Activated naive CD8-positive, alpha-beta T cell treated with anti-CD3 and anti-CD28 coated beads, Interleukin-2, amount 10 ng/mL, durations not matched to agents 7 days and 5 days (primary cell): ENCODE measurements at places on chromosomes 11 and 22. TPM values are rescaled to one million over a fixed set of nuclear protein-coding genes. Genes with fewer than 3 reads are reported as not detected.

MRGPRE gene
- total RNA-seq, result not detected

PIWIL4 gene
- total RNA-seq, result 1.1 TPM

DNA sequence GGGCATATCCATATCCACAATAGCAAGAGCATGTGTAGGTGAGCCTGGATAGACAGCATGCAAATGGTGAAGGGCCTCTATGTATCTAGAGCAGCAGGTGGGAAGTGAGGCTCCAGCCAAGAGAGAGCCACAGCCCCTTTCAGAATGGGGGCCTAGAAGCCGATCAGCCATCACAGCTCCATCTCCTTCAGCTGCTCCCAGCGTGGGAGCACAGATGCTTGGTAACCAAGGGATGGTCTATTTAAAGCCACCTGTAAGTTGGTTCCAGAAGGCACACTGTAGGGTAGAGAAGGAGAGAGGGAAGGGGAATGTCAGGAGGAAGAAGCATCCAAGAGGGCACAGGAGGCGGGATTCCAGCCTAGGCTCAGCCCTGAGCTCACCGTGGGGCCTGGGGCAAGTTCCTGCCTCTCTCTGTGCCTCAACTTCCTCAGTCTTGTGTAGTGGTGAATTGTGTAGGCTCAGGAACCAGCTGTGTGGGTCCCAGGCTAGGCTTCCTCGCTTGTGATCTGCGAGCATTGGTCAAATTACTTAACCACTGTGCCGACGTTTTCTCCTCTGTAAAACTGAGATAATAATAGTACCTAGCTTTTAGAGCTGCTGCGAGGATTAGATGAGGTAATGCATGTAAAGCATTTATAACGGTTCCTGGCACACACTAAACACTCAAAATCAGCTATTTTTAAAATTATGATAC is 122.9 kb upstream of the NAV2 start:
- H3K36me3 ChIP-seq, result no peaks in the 10 kb centered on the region
- H3K4me1 ChIP-seq, result no peaks in the 10 kb centered on the region
- H3K27ac ChIP-seq, result no peak overlapping the region
- no peak overlapping the region for H3K4me3 ChIP-seq
- H3K27me3 ChIP-seq, result no peaks in the 10 kb centered on the region
- no peak for DNase-seq

DNA sequence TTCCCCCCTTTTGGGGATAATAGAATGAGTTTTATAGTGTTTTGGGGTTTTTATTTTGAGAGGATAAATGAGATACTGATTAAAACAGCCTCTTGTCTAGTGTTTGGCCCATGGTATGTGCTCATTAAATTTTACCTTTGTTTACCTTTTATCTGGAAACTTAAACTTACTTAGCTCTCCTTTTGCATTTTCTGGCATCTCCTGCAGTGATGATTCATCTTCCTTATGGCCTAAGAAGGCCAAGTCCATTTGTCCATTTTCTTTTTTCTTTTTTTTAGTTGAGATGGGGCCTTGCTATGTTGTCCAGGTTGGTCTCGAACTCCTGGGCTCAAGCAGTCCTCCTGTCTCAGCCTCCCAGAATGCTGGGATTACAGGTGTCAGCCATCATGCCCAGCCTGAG is 156.3 kb downstream of the COMMD9 start:
- no peak overlapping the region for H3K27ac ChIP-seq
- no peaks in the 10 kb centered on the region for H3K36me3 ChIP-seq
- no peak for DNase-seq
- no peak overlapping the region for H3K4me3 ChIP-seq
- H3K27me3 ChIP-seq, result peaks cover 14% of the 10 kb centered on the region
- no peaks in the 10 kb centered on the region for H3K4me1 ChIP-seq

DNA sequence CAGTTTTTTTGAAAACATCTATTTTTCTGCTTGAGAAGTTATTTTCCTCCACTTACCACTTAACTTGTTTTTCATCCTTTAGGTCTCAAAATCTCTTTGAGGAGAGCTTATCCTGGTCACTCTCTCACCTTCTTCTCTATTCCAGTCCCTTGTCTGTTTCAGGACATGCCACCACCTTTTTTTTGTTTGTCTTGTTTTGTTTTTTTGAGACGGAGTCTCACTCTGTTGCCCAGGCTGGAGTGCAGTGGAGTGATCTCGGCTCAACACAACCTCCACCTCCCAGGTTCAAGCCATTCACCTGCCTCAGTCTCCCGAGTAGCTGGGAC is 4.6 kb upstream of the BCL2L13 start:
- H3K4me3 ChIP-seq, result no peak overlapping the region
- H3K27ac ChIP-seq, result no peak overlapping the region
- peaks cover 12% of the 10 kb centered on the region for H3K4me1 ChIP-seq
- DNase-seq, result no peak
- H3K27me3 ChIP-seq, result no peaks in the 10 kb centered on the region

NXPE4 gene
- not detected for total RNA-seq

- no peak overlapping the region for H3K27ac ChIP-seq
- H3K4me1 ChIP-seq, result no peaks in the 10 kb centered on the region
- no peaks in the 10 kb centered on the region for H3K36me3 ChIP-seq
- H3K27me3 ChIP-seq, result peaks cover 6% of the 10 kb centered on the region
Measured at GRCh38 chr11:11290354-11290753, 62.7 kb downstream of the CSNK2A3 start.

CXCR5 gene
- 2.2 TPM for total RNA-seq

DNA sequence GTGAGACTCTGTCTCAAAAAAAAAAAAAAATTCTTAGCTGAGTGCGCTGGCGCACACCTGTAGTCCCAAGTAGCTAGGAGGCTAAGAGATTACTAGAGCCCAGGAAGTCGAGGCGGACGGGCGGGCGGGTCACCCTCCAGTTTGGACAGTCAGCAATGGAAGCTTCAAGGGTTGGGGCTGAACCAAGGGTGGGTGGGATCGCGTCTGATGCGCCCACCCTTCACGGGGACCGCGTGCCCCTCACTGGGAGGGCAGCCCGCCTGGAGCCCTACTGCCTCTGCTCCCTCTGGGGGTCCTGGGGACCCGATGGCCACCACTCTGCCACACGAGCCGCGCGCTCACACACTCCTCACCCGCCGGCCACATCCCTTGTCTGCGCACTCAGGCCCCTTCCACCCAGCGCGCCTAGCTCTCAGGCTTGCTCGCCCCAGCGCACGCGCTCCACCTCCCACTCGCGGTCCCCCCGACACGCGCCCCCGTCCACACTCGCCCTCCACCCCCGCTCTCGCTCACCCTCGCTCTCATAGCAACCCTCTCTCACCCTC is 494 bp downstream of the CHID1 start:
- H3K27ac ChIP-seq, result peak overlapping the region; percentile 85
- H3K4me3 ChIP-seq, result peak overlapping the region; percentile 95
- peaks cover 2% of the 10 kb centered on the region for H3K36me3 ChIP-seq
- DNase-seq, result no peak
- H3K4me1 ChIP-seq, result peaks cover 14% of the 10 kb centered on the region

OR2AG2 gene
- total RNA-seq, result not detected

- no peak for DNase-seq
- H3K27me3 ChIP-seq, result peaks cover 44% of the 10 kb centered on the region
- peaks cover 3% of the 10 kb centered on the region for H3K4me1 ChIP-seq
Measured at GRCh38 chr22:35838855-35839576, 121.3 kb downstream of the APOL5 start.

DNA sequence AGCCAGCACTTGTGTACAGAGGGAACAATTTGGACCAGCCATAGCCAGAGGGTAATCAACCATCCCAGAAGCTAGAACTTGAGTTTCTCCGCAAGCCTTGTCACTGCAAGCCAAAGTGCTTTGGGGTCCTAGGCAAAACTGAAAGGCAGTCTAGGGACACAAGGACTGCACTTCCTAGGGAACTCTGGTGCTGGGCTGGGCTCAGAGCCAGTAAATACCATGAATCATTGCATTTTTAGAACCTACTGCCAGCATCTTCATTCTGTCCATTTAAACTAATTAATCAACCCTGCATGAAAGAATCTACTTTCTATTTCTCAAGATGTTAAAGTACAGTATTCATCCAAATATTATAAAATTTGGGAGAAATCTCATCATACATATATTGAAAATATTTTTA is 20.0 kb downstream of the PATE3 start:
- DNase-seq, result no peak
- no peak overlapping the region for H3K4me3 ChIP-seq
- no peaks in the 10 kb centered on the region for H3K27me3 ChIP-seq

OR51B4 gene
- not detected for total RNA-seq

CDKN1C gene
- 3.1 TPM for total RNA-seq

DNA sequence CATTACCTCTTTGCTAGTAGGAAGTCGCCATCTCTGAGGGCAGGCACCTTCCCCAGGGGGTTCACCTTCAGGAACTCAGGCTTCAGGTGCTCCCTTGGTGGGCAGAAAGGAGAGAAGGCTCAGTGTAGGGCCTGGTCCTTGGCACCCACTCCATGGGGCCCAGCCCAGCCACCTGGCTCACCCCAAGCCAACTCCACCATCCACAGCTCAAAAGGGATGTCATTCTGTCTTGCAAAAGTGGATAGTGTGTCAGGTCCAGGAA is 2.7 kb upstream of the GSTT4 start:
- H3K27ac ChIP-seq, result no peak overlapping the region
- DNase-seq, result no peak
- no peaks in the 10 kb centered on the region for H3K27me3 ChIP-seq

TREH gene
- total RNA-seq, result not detected

DNA sequence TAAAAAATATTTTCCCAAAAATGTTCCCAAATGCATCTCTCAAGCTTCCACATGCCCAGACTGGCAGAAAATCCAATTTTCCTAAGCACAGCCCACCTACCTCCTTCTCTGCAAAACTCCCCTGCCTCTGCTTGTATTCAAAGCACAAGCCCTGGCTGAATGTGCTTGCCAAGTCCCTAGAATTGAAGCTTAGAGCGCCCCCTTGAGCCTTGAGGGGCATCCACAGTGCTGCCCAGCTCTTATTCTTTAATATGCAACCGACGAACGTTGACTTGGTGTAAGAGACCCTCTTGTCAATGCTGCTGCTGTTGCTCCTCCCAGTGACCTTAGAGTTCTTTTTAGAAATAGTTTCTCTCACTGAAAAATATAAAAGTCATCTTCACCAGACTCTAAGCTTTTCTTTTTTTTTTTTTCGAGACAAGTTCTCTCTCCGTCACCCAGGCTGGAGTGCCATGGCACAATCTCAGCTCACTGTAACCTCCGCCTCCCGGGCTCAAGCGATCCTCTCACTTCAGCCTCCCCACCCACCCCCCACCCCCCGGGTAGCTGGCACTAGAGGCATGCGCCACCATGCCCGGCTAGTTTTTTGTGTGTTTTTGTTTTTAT is 63.5 kb upstream of the CAPRIN1 start:
- no peak overlapping the region for H3K4me3 ChIP-seq
- peaks cover 9% of the 10 kb centered on the region for H3K27me3 ChIP-seq
- H3K36me3 ChIP-seq, result no peaks in the 10 kb centered on the region

DRD2 gene
- not detected for total RNA-seq

- H3K27ac ChIP-seq, result peak overlapping the region; percentile 85
- no peaks in the 10 kb centered on the region for H3K36me3 ChIP-seq
- DNase-seq, result peak; percentile 46
Measured at GRCh38 chr22:38172832-38173640, 8.6 kb downstream of the PLA2G6 start.

GRCh38 chr11:102168481-102168880 is 58.2 kb downstream of the YAP1 start:
- no peaks in the 10 kb centered on the region for H3K36me3 ChIP-seq
- H3K4me1 ChIP-seq, result no peaks in the 10 kb centered on the region
- H3K27ac ChIP-seq, result no peak overlapping the region
- no peak overlapping the region for H3K4me3 ChIP-seq
- peaks cover 19% of the 10 kb centered on the region for H3K27me3 ChIP-seq

DNA sequence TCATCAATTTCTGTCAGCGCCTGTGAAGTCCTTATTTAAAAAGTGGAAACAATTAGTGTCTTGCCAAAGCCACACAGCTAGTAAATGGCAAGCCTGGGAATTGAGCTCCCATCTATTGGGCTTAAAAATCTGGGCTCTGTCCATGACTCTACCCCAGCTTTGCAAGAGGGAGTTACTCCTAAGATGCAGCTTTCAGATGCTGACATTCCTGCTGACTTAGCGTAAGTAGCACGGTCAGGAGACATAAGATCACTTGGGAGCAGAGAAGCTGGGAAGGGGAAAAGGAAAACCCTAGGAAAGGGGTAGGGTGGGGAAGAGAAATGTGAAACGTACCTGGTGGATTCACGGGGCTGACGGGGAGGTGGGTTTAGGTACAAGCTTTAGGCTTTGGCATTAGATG is 36.0 kb upstream of the OR4B1 start:
- no peak for DNase-seq
- no peaks in the 10 kb centered on the region for H3K36me3 ChIP-seq
- H3K4me1 ChIP-seq, result no peaks in the 10 kb centered on the region

- no peak overlapping the region for H3K27ac ChIP-seq
- no peaks in the 10 kb centered on the region for H3K27me3 ChIP-seq
Measured at GRCh38 chr11:62702246-62702645, 5.0 kb downstream of the BSCL2 start.

DNA sequence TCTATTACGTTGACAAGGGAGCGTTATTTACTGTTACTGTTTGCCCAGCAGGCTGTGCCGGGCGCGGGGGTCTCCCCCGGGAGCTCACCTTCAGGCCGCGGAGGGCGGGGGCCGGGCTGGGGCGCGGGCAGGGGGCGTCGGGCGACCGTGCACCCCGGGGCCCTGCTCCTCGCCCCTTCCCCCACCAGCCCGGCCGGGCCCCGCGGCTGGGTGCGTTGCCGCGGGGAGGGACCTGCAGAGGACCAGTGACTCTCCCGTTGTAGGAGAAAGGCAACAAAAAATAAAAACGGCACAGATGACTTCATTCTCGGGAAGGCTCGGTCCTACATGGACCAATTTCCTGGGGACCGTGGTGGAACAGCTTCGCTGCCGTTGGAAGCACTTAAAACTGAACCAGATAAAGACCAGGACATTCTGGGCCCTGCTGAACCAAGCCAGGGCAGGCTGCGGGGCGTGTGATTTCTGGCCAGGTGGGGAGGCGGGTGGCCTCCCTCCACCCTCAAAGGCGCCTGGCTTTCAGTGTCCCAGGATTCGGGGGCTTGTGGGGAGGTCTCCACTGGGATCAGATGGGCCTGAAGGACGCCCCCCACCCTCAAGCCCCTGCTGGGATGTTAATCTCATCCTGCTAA is 57.4 kb downstream of the IGLL1 start:
- no peaks in the 10 kb centered on the region for H3K36me3 ChIP-seq
- no peak overlapping the region for H3K4me3 ChIP-seq
- H3K27ac ChIP-seq, result no peak overlapping the region
- no peak for DNase-seq
- peaks cover 2% of the 10 kb centered on the region for H3K4me1 ChIP-seq
- peaks cover 32% of the 10 kb centered on the region for H3K27me3 ChIP-seq

- peaks cover 36% of the 10 kb centered on the region for H3K4me1 ChIP-seq
- no peak overlapping the region for H3K27ac ChIP-seq
- no peaks in the 10 kb centered on the region for H3K27me3 ChIP-seq
- H3K36me3 ChIP-seq, result peaks cover 2% of the 10 kb centered on the region
Measured at GRCh38 chr11:3849297-3849874, 6.1 kb upstream of the STIM1 start.

GRCh38 chr11:102464037-102464436 is 11.5 kb upstream of the TMEM123 start:
- no peak for DNase-seq
- peaks cover 56% of the 10 kb centered on the region for H3K4me1 ChIP-seq
- H3K27me3 ChIP-seq, result no peaks in the 10 kb centered on the region
- H3K36me3 ChIP-seq, result peaks cover 10% of the 10 kb centered on the region

- no peak overlapping the region for H3K4me3 ChIP-seq
- H3K4me1 ChIP-seq, result no peaks in the 10 kb centered on the region
- DNase-seq, result no peak
Measured at GRCh38 chr11:102144357-102145355, 34.4 kb downstream of the YAP1 start.

ABCG4 gene
- total RNA-seq, result not detected

GRCh38 chr11:128520888-128521681 is 66.3 kb downstream of the ETS1 start:
- peaks cover 42% of the 10 kb centered on the region for H3K4me1 ChIP-seq
- H3K27ac ChIP-seq, result peak overlapping the region; percentile 97
- H3K27me3 ChIP-seq, result no peaks in the 10 kb centered on the region
- DNase-seq, result no peak
- H3K4me3 ChIP-seq, result peak overlapping the region; percentile 98
